ENCODE measurements at places on chromosomes 5 and 9. TPM values are rescaled to one million over a fixed set of nuclear protein-coding genes. Genes with fewer than 3 reads are reported as not detected.

ITK gene
- 9.1 TPM for total RNA-seq

C1QTNF2 gene
- total RNA-seq: 0.61 TPM

DNA sequence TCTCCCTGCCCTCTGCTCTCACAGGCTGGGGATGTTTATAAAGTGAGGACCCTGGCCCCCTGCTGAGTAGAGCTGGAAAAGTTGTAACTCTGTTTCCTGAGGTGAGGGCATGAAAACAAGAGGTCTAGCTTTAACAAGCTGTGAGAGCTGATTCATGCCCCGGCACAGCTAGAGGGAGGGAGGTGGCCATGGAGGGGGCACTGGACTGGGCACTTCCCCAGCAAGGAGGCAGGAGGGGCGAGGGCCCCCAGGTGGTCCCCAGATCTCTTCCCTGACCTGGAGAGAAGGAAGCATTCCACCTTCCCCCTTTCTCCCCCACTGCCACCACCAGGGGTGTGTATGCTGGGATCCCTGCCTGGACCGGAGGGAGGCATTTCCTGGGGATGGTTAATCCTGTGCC is at the start of gene MSMP:
Gene MSMP, minus strand, starts transcription at position 13 of the 400 bp plus-strand sequence. CDS start 147 bp downstream, outside the sequence.
- H3K4me1 ChIP-seq: peaks cover 32% of the 10 kb centered on the region
- no peak within 1 kb of the TSS for H3K4me3 ChIP-seq
- H3K36me3 ChIP-seq: peaks cover 43% of the 10 kb centered on the region
- H3K27ac ChIP-seq: no peak within 1 kb of the TSS

DNA sequence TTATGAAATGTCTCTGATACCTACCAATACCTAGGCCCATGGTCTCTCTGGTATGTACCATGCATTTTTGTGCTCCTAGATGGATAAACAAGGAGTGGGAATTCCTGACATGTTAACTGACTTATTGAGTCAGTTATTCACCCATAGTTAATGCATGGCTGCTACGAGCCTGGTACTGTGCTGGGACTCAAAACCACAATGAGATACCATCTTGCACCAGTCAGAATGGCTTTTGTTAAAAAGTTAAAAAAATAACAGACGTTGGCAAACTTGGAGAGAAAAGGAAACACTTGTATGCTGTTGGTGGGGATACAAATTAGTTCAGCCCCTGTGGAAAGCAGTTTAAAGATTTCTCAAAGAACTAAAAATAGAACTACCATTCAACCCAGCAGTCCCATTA is 293.8 kb downstream of the OSTF1 start:
- H3K4me3 ChIP-seq: no peak overlapping the region
- no peak for DNase-seq
